GM19239 (cell line): ENCODE measurements at places on chromosomes 12 and 14.

DNA sequence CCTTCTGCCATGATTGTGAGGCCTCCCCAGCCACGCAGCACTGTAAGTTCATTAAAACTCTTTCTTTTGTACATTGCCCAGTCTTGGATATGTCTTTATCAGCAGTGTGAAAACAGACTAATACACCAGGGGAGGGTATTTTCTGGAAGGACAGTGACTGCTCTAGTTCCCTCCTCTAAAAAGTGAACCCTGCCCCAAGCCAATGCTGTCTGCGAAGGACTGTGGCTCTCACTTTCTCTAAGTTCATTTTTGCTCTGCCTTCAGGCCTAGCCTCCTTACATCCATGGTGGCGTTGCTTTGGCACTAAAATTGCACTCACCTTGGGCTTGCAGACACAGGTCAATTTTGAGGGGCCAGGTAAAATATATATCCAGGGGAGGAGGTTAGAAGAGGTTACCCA, 323.0 kb downstream of the VRK1 start:
- no peak for DNase-seq

- no peak for DNase-seq
These were observed 268.2 kb downstream of the ALG10 start for GRCh38 chr12:34290381-34290995.

GRCh38 chr12:97748298-97748697, 285.7 kb downstream of the RMST start:
- no peak for DNase-seq

- DNase-seq: no peak
These were observed 74.5 kb downstream of the FERMT2 start for GRCh38 chr14:52876311-52876710.

- no peak for DNase-seq
These were observed 20.7 kb downstream of the ATXN2 start for GRCh38 chr12:111578276-111578970.

DNA sequence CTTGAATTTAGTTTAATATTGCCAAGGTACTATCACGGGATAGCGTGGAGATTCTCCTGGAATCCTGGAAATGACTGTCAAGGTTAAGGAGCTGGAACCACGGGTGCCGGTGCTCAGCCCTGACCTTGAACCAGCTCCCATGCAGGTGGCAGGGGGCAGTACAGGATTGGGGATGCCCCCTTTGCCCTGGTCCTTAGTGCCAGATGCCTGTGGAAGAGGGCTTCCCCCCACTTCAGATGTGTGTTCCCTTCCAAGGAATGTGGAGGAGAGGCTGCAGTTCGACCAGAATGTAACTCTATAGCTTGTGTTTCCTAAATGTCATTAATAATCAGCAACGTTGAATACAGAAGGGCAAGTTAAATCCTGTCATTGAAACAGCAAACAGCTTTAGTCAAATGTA, 258.9 kb downstream of the VRK1 start:
- no peak for DNase-seq

DNA sequence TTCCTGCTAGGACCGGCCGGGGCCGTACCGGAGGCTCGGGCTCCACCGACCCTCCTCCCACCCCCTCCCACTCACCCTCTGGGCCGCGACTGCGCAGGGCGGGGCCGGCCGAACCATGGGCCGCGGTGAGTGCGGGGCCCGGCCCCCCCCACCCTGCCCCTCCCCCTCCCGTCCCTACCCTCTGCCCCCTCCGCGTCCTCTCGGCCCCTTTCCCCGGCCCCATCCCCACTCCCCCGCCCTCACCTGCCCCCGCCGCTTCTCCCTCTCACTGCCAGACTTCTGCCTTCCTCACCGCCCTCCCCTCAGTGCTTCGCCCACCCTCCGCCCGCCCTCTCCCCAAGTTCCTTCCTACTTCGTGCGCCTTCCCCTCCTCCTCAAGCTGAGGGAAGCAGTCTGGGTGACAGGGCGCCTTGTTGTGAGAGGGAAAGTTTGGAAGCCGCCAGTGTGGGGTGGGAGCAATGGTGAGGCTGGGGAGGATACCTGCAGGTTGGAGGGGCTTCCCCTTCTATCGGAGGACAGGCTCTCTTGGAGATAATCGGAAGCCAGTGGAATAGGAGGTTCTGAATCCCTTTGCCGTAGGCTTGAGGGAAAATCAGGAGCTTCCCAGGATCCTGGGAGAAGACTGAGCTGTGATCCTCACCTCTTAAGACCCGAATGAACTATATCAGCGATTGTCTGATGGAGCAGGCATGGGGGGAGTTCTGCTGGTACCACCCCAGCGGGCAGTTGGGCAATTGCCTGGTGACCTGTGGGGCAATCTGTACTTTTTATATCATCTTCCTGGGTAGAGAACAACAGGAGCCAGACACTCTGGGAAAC, 472 bp downstream of the MBD6 start:
- DNase-seq: no peak

GRCh38 chr12:11724888-11725311, 75.4 kb downstream of the ETV6 start:
- no peak for DNase-seq

GRCh38 chr12:126581655-126582054, 1516.4 kb downstream of the AACS start:
- no peak for DNase-seq

GRCh38 chr14:24659916-24660570, 26.1 kb upstream of the GZMB start:
- DNase-seq: no peak

DNA sequence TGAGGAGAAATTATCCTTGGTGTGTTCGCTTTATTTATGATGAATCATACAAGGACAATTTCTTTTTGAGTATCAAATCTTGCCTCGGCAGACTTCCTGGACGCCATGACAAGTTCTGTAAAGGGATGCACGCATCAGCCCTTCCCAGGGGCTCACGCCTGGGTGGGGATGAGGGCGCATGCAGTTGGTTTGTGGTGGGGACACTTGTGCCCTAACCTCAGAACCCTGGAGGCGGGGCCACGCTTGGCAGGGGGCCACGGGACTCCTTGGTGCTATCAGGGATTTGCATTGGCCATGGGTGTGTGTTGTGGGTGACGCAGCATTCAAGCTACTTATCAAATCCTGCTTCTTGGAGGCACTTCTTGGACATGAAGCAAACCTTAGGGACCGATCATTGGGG, 143.8 kb upstream of the RTL1 start:
- DNase-seq: no peak

DNA sequence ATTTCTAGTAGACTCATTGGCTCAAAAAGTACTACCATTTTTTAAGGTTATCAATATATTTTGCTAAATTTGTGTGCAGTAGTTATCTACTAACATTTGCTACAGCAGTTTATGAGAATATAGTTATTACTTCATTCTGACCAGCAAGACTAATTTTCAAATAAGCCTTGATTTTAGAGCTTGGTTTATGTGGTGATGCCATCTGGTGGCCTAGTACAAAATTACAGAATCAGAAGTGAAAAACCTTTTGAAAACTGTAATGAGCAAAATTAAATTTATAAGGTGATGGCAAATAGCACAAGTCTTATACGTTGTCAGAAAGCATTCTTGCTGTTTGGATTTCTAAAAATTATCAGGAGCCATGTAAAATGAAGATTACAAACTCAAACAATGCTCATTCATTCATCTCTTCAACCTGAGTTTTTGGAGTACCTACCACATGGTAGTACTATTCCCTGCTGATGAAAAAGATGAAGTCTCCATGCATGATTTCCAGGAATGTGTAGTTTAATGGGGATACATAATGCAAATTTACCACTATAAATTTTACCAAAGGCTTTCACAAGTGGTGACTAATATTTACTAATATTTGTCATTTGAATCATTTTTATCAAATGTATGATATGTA, 51.0 kb downstream of the MAGOHB start:
- DNase-seq: no peak

DNA sequence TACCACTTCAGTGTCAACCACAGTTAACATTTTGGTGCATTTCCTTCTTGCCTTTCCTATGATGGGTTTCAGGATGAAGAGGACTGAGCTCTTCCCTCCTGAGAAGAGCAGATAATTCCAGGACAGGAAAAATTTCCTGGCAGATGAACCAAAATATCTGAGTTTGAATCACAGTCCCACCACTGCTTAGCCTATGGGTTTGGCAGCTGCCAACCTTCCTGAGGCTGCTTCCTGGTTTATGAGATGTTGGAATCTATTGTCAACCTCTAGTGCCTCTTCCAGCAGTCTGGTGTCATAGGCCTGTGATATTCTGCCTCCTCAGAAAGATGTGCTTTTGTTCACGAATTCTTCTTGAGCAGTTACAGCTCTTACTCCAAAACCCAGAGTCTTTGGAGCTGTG, 197.4 kb upstream of the FRMD6 start:
- DNase-seq: no peak

DNA sequence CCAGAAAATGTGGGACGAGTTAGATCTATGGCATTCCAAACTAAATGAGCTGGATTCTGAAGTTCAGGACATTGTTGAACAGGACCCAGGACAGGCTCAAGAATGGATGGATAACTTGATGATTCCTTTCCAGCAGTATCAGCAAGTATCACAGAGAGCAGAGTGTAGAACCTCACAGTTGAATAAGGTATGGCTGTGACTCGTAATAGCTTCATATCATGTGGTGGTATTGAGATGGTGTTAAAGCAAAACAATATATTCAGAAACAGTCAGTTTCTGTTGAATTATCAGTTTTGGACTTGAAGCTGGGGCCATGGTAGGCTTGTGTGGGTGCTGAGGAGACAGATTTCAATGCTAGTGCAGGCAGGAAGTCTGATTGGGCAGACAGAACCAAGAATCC, 213.7 kb downstream of the ESR2 start:
- no peak for DNase-seq

DNA sequence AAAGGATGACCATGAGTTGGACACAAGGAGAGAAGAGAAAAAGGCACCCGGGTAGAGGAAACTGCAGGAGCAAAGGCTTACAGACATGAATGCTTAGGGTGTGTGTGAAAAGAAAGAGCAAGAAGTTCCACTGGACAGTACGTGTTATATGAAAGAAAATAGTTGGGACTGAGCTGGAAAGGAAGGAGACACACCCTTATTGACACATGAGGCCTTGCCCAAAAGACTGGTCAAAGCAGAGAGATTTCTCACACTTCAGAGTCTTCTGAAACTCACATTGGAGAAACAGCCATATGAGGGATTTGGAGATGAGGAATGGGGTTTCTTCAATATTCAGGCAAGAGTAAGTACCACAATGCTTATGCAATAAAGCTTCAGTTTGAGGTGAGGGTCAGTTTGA, 56.0 kb downstream of the TTC9 start:
- no peak for DNase-seq

DNA sequence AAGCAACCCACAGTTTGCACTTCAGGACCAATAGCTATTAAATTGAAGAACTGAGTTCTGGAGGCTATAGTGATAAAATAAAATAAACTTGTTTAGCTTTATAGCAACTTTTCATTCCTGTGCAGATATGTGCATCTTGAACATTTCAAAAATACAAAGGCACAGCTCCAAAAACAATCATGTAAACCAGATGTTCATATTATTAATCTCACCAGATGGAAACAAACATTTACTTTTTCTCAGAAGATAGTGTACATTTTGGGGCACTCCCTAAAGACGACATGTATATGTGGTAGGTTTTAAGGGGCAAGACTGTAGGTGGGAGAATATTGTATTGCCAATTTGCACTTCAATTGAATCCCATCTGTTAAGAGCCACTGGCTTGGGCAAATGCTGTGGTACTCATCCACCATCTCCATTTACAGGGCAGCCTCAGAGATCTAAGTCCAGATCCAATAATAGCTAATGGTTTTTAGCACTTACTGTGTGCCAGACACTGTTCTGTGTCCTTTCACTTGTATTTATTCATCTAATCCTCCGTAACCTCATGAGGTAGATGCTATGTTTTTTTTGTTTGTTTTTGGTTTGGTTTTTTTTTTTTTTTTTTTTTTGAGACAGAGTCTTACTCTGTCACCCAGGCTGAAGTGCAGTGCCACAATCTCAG, 49.1 kb downstream of the PTGER2 start:
- no peak for DNase-seq

DNA sequence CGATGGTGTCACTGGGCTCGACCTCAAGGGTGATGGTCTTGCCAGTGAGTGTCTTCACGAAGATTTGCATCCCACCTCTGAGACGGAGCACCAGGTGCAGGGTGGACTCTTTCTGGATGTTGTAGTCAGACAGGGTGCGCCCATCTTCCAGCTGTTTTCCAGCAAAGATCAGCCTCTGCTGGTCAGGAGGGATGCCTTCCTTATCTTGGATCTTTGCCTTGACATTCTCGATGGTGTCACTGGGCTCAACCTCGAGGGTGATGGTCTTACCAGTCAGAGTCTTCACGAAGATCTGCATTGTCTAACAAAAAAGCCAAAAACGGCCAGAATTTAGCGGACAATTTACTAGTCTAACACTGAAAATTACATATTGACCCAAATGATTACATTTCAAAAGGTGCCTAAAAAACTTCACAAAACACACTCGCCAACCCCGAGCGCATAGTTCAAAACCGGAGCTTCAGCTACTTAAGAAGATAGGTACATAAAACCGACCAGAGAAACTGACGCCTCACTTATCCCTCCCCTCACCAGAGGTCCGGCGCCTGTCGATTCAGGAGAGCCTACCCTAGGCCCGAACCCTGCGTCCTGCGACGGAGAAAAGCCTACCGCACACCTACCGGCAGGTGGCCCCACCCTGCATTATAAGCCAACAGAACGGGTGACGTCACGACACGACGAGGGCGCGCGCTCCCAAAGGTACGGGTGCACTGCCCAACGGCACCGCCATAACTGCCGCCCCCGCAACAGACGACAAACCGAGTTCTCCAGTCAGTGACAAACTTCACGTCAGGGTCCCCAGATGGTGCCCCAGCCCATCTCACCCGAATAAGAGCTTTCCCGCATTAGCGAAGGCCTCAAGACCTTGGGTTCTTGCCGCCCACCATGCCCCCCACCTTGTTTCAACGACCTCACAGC, 717 bp downstream of the UBC start:
- peak; percentile 28 for DNase-seq

GRCh38 chr14:68718023-68718990, 74.6 kb downstream of the ZFP36L1 start:
- no peak for DNase-seq

- no peak for DNase-seq
These were observed 465.2 kb downstream of the PCNX1 start for GRCh38 chr14:71372411-71372838.

GRCh38 chr12:82727886-82728285, 41.2 kb downstream of the TMTC2 start:
- no peak for DNase-seq

GRCh38 chr14:103695296-103696069, 19.8 kb downstream of the XRCC3 start:
- no peak for DNase-seq

DNA sequence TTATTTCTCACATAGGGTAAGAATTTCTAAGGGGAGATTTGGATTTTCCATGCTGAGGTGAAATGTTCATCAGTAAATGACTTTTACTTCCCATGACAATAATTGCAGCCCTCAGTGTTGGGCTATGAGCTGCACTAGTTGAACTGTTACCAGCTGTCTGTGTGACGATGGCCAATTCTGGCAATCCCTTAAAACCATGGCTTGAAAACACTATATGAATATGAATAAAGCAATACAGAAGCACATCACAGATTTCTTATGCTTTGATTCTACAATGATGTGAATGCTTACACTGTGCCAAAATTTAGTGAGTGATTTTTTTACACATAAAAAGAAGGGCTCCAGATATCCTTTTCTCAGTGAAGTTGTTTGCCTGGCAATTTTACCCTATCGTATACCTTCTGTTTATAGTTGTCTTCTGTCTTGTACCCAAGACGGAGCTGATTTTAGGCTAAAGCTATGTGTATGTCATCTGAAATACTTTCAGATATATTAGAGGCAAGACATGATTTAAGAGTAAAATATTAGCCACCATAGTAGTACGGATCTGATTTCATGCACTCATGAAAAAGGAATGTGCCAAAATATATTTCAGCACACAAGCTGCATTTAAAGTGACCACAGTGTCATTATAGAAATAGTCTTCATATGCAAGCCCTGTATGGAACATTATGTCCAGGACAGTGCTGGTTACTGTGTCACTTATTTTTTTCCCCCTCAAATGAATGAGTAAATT, 52.0 kb downstream of the SLC38A4 start:
- DNase-seq: no peak
